ENCODE measurements at places on chromosomes 3 and 15. TPM values are rescaled to one million over a fixed set of nuclear protein-coding genes. Genes with fewer than 3 reads are reported as not detected.

Gene SLC38A3
- 0.22 TPM for total RNA-seq

DNA sequence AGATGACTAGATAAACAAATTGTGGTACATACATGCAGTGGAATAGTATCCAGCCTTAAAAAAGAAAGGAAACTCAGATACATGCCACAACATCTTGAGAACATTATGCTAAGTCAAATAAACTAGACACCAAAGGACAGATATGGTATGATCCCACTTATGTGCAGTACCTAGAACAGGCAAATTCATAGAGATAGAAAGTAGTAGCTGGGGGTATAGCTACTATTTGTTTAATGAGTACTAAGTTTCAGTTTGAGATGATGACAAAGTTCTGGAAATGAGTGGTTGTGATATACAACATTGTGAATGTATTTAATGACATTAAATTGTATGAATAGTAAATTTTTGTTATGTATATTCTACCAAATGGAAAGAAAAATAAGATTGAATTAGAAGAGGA is 477.2 kb upstream of the CFAP20DC start:
- H3K36me3 ChIP-seq, result no peaks in the 10 kb centered on the region
- peak overlapping the region; percentile 60 for H3K27ac ChIP-seq
- DNase-seq, result no peak
- H3K4me1 ChIP-seq, result peaks cover 20% of the 10 kb centered on the region

DNA sequence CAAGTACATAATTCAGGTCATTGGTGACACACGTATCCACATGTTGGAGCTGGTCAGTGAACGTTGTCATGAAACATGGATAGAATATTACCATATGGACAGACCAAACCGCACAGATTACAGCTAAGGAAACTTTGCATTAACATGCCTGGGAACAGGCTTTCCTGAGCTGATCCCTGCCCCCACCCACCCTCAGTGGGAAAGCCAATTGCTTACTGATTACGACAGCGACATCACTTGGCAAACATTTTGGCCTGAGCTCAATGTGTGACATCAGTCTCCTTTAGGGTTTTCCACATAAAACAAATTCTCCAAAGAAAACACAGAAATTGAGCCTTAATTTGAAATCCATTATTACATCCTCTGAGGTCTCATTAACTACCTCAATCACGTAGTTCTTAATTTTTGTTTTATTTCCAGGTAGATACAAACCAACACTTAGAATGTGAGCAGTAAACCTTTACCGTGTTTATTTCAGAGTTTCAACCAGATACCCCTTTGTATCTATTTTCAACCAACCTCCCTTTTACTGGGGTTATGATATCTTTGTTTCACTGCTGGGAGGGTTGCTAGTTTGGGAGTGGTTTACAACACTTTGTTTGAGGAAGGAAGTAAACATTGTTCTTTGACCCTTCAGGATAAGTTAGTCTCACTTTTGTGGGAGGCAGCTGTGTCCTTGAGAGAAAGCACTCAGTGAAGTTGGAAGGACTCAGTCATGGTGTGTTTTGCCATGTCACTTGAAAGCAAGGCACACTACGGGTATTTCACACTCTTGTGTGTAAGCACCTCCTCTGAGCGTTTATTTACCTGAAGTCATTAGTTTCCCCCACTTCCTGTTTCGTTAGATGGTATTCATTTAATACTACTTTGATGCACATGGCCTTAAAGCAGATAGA is 103.1 kb downstream of the CMSS1 start:
- H3K36me3 ChIP-seq, result peaks cover 14% of the 10 kb centered on the region
- no peak for DNase-seq

Gene P2RY14
- total RNA-seq, result 0.70 TPM

DNA sequence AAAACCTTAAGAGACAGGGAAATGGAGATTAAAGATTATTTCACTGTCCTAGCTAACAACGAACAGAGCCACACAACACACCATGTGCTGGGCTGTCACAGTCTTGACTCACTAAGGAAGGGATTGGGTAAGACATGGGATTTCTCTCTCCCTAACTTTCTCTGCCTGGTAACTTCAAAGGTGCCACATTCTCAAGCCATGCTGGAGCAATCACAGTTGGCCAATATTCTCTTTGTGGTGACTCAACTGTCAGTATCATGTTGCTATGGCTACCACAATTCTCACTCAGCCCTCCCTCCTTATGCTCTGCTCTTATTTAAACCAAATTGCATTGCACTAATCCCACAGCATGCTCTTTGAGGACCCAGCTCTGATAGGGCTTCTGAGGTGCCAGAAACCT is 74.0 kb downstream of the OXNAD1 start:
- no peak overlapping the region for H3K4me3 ChIP-seq
- peak; percentile 49 for DNase-seq
- H3K27me3 ChIP-seq, result no peaks in the 10 kb centered on the region
- peak overlapping the region; percentile 90 for H3K27ac ChIP-seq

- peaks cover 4% of the 10 kb centered on the region for H3K27me3 ChIP-seq
- no peak overlapping the region for H3K4me3 ChIP-seq
- H3K4me1 ChIP-seq, result no peaks in the 10 kb centered on the region
- no peaks in the 10 kb centered on the region for H3K36me3 ChIP-seq
Observed at GRCh38 chr15:82943176-82943575, 9.3 kb downstream of the HOMER2 start.

- H3K36me3 ChIP-seq, result peaks cover 1% of the 10 kb centered on the region
- peaks cover 3% of the 10 kb centered on the region for H3K27me3 ChIP-seq
- DNase-seq, result no peak
- H3K4me3 ChIP-seq, result no peak overlapping the region
Observed at GRCh38 chr3:41424543-41425300, 225.4 kb downstream of the CTNNB1 start.

GRCh38 chr3:127265581-127265981 is 22.3 kb downstream of the PRR20G start:
- no peak for DNase-seq
- H3K4me3 ChIP-seq, result no peak overlapping the region
- H3K27me3 ChIP-seq, result no peaks in the 10 kb centered on the region
- H3K4me1 ChIP-seq, result no peaks in the 10 kb centered on the region
- H3K36me3 ChIP-seq, result no peaks in the 10 kb centered on the region

- no peaks in the 10 kb centered on the region for H3K4me1 ChIP-seq
- no peak overlapping the region for H3K27ac ChIP-seq
- no peak for DNase-seq
Observed at GRCh38 chr3:190746531-190746930, 116.0 kb downstream of the GMNC start.

DNA sequence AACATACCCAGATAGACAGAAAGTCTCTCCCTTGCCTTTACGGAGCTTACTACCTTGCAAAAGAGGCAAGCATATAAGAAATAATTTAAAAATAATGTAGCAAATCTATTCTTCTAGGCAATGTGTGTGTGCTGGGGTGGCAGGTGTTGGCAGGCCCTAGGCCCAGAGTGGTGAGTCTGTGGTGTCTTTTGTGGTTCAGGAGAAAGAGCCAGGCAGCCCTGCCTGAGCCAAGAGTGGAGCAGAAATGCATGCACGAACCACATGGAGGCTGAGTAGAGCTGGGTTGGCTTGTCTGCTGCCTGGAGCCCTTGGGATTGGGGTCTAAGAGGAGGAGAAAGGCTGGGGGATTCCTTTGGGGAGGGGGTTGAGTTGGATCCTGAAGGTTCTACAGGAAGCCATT is 70.2 kb upstream of the MYZAP start:
- H3K27ac ChIP-seq, result no peak overlapping the region
- no peaks in the 10 kb centered on the region for H3K27me3 ChIP-seq
- no peaks in the 10 kb centered on the region for H3K36me3 ChIP-seq
- no peaks in the 10 kb centered on the region for H3K4me1 ChIP-seq
- H3K4me3 ChIP-seq, result no peak overlapping the region

GRCh38 chr15:39517122-39517855 is 63.6 kb upstream of the THBS1 start:
- no peak for DNase-seq
- H3K27ac ChIP-seq, result no peak overlapping the region
- H3K27me3 ChIP-seq, result peaks cover 12% of the 10 kb centered on the region
- H3K4me3 ChIP-seq, result no peak overlapping the region
- no peaks in the 10 kb centered on the region for H3K36me3 ChIP-seq
